ENCODE measurements at places on chromosomes 2 and 18.

DNA sequence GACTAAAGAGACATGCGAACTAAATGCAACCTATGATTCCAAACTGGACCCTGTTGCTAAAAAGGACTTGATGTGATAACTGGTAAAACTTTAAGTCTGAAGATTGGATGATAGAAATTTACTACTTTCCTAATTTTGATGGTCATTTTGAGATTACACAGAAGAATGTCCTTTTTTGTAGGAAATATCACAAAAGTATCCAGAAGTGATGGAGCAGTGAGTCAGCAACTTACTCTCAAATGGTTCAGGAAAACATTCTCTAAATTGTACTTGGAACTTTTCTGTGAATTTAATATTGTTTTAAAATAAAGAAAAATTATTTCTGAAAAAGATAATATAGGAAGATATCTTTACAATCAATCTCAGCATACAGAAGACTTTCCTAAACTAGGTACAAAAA is 19.9 kb downstream of the MBOAT2 start:
- no peak for DNase-seq

- DNase-seq = no peak
Measured at GRCh38 chr2:196383799-196384198, 212.4 kb upstream of the STK17B start.

- DNase-seq = no peak
Measured at GRCh38 chr2:187982668-187983067, 309.0 kb upstream of the GULP1 start.

DNA sequence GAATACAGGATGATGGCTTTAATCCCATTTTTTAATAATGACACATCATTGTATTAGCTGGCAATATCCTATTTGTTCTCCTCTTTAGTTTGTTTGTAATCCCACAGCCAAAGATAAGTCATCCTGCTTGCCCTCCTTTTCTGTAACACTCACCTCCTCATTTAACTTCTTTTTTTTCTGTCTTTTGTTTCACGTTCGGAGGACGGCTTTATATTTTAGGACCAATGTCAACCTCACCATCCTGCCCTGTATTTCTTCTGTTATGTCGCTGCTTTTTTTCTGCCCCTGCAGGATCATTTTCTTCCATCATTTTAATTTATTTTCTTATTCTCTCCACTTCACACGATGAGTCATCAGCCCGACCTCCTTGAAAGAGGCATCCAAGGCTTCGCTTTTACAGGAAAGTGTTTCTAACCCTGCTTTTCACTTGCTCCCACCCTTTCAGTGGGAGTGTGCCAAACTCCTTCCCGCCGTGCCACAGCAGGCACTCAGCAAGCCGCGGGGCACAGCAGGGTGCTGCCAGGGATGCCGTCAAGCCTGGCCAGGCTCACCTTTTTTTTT is 11.4 kb downstream of the RAB31 start:
- no peak for DNase-seq

DNA sequence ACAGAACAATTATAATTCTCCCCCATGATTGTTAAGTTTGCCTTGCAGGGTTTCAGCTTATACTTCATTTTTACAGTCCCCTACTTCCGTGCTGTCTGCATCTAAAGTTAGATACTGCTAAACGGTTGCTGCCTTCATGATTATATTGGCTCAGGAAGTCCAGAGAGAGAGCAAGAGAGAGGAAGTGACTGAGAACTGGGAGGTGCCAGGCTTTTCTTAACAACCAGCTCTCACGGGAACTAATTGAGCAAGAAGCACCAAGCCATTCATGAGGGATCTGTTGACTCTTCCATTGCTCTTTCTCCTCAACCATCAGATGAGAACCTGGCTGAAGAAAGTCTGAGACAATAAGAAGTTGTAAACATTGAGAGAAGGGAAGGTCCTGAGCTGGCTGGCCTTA is 125.5 kb upstream of the SIX2 start:
- no peak for DNase-seq

DNA sequence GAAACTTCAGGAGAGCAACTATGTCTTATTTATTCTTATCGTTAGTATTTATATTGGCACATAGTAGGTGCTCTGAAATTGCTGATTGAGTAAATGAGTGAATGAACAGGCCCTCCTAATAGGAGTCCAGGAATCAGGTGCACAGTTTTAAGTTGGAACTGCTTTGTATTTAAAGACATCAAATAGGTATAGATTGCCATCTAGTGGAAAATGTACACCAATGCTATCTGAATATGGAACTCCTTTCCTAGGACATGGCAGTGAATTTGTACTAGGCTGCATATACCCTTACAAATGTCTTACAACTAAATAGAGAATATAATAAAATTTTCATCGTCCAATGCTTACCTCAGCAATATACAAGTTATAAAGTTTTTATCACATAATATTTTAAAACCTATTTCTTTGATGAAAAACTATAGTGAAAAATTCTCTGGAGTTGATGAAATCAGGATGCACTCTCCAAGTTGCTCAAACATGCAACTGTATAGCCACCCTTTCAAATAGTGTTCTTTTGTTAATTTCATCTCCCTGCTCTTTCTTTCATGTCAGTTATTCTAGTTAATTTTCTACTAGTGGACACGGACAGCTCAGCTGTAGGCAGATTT is 318.9 kb upstream of the SYT4 start:
- no peak for DNase-seq

DNA sequence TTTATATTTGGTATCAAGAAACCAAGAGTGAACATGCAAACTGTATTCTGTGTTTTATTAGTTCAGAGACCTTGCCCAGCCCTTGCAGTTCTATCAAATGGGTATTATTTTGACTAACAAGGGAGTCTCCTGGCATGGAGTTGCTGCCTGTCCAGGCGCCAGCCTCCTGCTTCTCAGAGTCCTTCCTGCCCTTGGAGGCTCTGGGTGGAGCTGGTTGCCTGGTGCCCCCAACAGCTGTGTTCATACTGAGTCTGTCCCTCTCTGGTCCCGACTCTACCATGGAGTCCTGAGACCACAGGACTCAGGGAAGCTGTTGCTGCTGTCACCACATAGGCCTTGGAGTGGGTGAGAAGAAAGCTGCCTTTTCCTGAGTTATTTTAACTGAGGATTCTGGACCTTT is 26.3 kb upstream of the GREB1 start:
- DNase-seq = no peak

GRCh38 chr18:23573626-23574431 is 12.5 kb downstream of the NPC1 start:
- no peak for DNase-seq

DNA sequence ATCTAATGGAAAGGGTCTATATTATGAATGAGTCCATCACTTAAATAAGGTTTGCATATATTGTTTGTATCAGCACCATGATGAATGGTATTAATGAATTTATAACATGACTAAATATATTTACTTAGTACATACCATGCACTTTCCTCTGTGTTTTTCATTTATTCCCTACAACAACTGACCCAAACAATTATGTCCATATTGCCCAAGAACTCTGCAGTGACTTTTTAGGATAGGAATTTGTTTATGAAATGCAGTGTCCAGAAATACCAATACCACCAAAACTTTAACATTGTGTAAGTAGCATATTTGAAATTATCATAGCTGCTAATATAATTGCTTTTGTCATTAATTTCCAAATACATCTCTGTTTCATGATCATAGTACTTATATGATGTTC is 119.7 kb downstream of the WDR7 start:
- DNase-seq = no peak

DNA sequence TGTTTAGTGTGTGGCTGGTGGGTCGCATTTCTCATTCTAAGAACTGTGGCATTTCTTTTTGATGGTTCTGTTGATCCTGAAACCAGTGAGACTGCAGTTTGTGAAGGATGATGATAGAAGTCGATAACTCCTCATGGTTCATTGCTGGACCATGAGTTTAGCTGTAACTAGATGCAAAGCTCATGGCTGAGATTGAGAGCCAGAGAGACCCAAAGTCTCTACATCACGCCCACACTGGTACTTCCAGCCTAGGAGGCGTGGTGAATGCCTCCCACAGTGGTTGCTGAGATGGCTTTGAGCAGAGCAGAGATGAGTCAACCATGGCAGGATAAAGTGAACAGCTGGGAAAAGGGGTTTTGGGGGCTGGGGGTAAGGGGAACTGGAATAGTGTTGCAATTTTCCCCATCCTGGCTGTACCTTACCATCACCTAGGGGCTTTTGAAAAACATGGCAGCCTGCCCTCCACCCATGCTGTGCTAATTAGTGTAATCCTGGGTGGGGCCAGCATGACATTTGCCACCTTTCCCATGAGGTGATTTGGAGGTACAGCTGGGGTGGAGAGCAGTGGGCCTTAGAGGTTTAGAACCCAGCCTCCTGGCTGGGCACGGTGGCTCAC is 24.1 kb downstream of the INPP4A start:
- no peak for DNase-seq

DNA sequence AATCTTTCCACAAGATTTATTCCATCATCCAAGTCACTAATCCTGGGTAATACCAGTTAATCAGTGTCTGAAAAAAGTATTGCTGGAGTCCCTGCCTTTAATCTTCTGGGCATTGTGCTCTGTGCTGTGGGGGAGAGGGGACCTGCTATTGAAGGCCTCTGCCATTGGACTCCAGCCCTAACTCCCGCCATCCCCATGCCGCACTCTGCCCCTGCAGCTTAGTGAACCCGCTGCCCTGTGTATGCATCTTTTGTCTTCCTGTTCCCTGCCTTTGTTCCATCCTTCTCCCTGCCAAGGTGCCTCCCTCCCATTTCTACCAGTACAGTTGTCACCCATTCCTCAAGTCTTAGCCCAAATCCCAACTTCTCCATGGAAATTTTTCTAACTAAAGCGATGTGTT is 113.8 kb upstream of the EPAS1 start:
- no peak for DNase-seq
